Coronary artery (tissue), 2 donors: ENCODE measurements at places on chromosomes 11 and 22.

DNA sequence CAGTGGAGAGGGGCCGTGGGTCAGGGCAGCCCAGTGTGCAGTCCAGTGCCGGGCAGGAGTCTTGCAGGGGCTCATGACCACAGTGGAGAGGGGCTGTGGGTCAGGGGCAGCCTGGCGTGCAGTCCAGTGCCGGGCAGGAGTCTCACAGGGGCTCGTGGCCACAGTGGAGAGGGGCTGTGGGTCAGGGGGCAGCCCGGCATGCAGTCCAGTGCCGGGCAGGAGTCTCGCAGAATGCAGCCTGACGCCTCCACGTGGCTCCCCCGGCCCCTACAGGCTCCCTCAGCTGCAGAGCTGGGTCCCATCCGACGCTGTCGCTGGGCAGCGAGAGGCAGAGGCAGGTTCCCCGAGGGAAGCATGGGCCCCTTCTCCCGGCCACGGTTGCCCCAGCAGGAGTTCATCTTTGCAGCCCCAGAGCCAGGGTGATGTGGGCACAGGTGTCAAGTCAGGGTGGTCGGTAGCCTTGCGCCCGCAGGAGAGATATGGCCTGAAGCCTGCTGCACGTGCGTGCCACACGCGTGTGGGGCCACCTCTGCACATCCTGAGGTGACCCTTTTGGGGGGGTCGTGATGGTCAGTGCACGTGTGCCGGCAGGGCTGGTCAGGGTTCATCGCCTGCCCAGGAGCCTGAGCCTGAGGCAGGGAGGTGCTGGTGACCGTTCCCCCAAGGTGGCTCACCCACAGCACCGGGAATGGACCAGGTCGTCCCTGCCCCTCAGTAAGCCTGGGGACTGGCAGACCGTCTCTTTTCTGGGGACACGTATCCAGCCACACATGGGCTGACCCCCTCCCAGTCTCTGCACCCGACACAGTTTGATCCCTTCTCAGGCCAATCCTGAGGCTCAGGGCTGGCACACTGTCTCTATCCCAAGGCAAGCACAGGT, 2.9 kb downstream of the IFITM5 start:
- DNase-seq = no peak

- no peak for DNase-seq
These were observed 942.5 kb downstream of the JRKL start for GRCh38 chr11:97332271-97332670.

GRCh38 chr11:111523343-111523742, 8.8 kb downstream of the HOATZ start:
- no peak for DNase-seq

DNA sequence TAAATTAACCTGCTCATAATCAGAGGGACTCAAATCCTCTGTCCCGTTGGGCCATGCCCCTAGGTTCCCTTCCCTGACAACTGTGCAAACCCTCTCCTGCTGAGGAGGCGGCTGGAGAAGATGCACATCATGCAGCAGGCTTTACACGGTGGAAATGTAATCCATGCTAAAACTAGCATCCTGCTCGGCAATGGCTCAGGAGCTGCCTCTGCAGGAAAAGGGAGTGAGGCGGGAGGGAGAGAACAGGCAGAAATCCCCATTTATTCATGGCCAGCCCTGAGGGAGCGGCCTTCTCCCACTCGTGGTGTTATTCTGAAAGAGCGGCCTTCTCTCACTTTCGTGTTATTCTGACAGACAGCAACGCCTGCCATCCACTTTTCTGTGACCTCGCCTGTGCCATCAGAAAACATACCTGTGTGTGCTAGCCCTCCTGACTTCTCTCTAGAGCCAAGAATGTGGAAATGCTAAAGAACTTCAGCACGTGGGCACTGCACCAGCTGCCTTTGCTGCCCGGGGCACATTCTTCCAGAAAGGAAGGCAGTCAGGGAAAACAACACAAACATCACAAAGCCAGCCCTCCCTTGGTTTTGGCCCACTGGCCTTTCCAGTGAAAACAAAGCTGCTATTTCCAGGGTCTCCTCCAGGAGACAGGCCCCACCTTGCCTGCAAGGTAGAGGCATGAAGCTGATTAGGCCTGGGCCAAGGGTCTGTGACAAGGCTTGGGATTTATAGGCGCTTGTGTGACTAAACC, 62.9 kb upstream of the BID start:
- no peak for DNase-seq

DNA sequence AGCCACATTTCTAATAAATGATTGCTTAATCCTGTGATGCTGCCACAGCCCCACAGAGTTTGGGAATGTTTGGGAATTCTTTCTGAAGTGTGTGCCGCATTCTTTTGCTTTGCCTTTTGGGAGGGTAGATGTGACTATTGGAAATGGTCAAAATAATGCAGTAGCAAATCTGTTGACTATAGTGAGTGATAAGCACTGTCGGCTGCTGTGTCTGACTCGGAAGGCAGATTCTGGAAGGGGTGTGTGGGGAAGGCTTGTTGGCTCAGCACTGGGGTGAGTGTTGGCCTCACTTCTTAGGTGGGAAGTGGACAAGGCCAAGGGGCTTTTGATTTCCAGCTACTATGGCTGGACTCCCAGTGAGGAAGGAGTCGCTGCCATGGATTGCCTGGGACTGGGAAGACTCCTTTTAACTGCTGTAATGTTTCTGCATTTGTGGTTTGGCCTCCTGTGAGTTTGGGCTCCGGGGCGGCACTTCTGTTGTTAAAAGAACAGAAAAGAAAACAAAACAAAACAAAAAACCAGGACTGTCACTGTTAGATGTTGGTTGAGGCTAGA, 20.1 kb downstream of the ZBTB16 start:
- no peak for DNase-seq

DNA sequence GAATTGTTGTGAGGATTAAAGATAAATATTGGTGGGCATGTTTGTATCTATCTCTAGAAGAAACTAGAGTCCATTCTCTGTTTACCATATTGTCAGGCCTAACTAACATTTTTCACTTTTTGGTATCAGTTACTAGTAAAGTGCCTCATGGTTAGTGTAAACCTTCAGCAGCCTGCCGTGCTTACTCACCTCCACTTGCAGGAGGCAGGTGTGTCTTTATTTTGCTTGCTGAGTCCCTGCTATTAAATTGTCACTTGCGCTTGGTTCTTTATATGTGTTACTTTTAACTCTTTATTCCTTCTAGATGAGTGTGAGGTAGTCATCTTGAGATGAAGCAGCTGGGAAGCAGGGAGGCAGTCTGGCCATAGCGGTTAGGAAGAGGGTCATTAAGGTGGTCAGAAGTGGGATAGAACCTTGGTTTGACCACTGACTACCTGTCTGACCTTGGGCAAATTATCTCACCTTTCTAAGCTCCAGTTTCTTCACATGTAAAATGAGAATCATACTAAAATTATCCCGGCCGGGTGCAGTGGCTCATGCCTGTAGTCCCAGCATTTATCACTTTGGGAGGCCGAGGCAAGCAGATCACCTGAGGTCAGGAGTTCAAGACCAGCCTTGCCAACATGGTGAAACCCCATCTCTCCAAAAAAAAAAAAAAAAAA, 21.2 kb downstream of the PPP6R3 start:
- DNase-seq = no peak

- DNase-seq = no peak
These were observed 2.5 kb upstream of the OR52D1 start for GRCh38 chr11:5486003-5486402.

DNA sequence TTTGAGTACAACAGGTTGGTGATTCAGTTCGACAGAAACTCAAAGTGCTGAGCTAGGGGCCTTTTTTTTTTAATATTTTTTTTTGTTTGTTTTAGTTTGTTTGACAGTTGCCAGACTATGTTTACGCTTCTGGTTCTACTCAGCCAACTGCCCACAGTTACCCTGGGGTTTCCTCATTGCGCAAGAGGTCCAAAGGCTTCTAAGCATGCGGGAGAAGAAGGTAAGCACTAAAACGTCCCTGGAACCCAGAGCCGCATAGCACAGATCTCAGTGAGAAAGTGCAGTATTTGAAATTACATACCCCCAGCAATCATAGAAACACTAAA, 649 bp downstream of the PRRG4 start:
- no peak for DNase-seq

- DNase-seq = no peak
These were observed 125.9 kb downstream of the CWF19L2 start for GRCh38 chr11:107331728-107332127.

- no peak for DNase-seq
These were observed 11.0 kb upstream of the GRAMD4 start for GRCh38 chr22:46609175-46609690.

DNA sequence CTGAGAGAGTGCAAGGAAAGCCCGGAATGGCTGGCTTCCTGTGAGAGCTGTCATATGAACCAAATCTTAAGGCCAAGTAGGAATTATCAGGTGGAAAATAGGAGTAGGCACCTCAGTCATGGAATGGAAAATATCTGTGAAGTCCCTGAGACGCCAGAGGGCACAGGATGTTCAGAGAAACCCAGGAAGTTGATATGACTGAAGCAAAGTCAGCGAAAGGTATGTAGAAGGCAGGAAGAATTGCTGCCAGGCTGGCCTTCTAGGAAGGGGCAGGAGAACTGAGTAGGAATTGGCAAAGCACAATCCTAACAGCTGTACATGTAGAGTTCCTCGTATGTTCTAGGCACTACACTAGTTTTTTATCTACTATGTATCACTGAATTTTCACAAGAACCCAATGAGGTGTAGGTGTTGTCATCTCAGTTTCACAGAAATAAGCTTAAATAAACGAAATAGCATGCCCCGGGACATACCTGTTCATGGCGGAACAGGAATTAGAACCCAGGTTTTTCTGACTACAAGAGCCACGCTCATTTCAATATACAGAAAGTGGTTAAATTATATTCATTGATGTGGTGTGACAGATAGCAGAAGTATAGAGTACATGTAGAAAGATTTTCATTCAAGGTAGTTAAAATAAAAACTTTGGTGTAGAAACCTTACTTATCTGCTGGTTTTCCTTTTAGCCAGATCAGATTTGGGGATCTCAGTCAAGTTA, 17.0 kb downstream of the HMGXB4 start:
- DNase-seq = no peak

DNA sequence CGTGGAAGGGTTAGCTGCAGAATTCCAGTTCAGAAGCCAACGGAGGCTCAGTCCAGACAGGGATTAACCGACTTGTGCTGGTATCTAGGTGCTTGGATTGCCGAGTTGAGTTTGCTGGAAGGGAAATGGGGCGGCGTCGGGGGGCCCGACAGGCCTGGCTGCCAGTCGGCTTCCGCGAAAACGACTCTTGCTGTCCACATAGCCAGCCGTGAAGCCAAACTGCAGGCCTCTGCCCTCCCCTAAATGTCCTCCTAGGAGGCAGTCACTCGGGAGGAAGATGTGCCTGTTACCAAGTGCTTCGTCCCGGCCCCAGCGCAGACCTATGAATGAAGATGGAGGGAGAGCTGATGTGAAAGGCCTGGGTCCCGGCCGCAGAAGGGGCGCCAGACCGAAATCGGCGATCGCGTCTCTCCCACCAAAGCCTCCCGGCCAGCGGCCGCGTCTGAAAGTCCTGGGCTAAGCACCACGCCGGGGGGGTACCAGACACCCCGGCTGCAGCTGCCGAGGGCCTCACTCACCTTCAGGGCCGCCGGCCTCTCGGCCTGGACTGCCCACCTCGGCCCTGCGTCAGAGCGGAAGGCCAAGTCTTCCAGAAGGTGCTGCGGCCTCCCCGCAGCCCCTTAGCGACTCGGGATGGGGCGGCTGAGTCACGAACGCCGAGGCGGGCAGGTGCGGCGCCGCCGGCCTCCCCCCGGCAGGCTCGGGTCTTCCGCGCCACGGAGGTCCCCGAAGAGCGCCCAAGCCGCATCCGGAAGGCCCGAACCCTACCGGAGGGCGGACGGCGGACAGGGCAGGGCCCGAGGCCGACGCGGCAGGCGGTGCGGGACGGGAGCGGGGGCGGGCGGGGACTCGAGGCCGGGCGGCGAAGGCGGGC, 7.5 kb downstream of the DPAGT1 start:
- DNase-seq = peak; percentile 80
